ENCODE measurements at places on chromosomes 6 and 20. TPM values are rescaled to one million over a fixed set of nuclear protein-coding genes. Genes with fewer than 3 reads are reported as not detected.

Gene ELOVL4
- total RNA-seq: 0.33 TPM

DNA sequence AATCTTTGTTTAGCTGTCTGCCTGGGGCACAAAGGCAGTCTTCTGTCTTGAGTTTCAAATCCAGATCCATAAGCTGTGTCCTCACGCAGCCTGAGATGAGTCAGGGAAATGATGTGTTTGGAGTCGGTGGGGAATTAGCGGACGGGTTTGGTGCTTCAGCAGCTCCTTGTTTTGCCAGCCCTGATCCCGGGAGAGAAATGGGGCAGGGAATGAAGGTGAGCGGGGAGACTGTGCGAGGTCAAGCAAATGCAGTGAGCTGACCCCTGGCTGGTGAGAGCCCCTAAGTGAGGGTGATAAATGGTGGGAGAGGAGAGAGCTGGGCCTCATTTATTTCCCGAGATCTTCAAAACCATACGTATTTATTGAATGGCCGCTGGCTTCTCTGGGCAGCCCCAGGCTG is 21.6 kb downstream of the DUSP22 start:
- H3K36me3 ChIP-seq: peaks cover 17% of the 10 kb centered on the region
- DNase-seq: no peak
- H3K27ac ChIP-seq: no peak overlapping the region
- peaks cover 36% of the 10 kb centered on the region for H3K4me1 ChIP-seq
- no peaks in the 10 kb centered on the region for H3K27me3 ChIP-seq
- no peak overlapping the region for H3K4me3 ChIP-seq

Gene GSTA3
- not detected for total RNA-seq

Gene ZNF311
- total RNA-seq: 0.69 TPM
